ENCODE measurements at places on chromosomes 3 and 15. TPM values are rescaled to one million over a fixed set of nuclear protein-coding genes. Genes with fewer than 3 reads are reported as not detected.

The GOLGA6L10 gene
- under 0.01 TPM for total RNA-seq

- DNase-seq = no peak
- H3K4me3 ChIP-seq = no peak overlapping the region
- no peaks in the 10 kb centered on the region for H3K27me3 ChIP-seq
- H3K27ac ChIP-seq = no peak overlapping the region
- no peaks in the 10 kb centered on the region for H3K36me3 ChIP-seq
- no peaks in the 10 kb centered on the region for H3K4me1 ChIP-seq
These were observed 30.1 kb downstream of the MYRIP start for GRCh38 chr3:39839484-39839883.

GRCh38 chr3:113147681-113148261, 63.6 kb upstream of the BOC start:
- no peak for DNase-seq
- H3K36me3 ChIP-seq = no peaks in the 10 kb centered on the region
- H3K27ac ChIP-seq = no peak overlapping the region
- no peak overlapping the region for H3K4me3 ChIP-seq
- H3K27me3 ChIP-seq = peaks cover 29% of the 10 kb centered on the region

The THAP10 gene
- 3.6 TPM for total RNA-seq

DNA sequence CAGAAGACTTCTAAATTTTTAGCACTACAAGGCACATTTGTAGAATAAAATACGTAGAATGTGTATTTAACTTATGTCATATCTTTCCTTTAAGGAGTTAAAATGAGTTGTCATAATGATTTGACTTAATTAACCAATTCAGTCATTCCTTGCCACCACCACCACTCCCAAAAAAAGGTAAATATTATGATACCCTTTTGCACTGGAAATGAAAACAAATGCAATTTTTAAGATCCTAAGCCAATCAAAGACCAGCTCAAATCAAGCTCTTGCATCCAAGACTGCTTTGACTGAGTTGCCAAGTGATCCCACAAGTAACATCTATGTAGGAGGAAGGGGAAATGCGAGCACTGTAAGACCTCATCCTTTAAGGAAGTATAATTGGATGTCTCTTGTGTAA, 426.6 kb upstream of the ATP11B start:
- no peak overlapping the region for H3K4me3 ChIP-seq
- H3K36me3 ChIP-seq = no peaks in the 10 kb centered on the region
- no peak overlapping the region for H3K27ac ChIP-seq
- DNase-seq = no peak
- H3K4me1 ChIP-seq = no peaks in the 10 kb centered on the region

DNA sequence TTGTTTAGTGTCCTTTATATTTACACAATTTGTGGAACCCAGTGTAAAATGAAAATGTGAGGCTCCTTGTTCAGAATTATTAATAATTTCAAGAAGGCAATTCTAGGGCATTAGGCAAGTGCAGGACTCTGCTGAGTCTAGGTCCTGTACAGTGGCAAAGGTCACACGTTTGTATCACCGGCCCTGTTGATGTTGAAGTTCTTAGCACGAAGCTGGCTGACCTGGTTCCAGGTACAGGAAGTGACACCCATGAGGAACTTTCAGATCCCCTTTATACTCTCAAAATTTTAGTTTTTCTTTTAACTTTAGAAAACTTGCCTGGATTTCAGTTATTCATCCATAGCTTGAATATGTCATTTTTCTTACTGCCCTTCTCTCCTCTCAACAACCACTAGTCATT, 349.4 kb downstream of the CNTN6 start:
- no peak overlapping the region for H3K27ac ChIP-seq
- no peak overlapping the region for H3K4me3 ChIP-seq
- DNase-seq = no peak
- H3K36me3 ChIP-seq = no peaks in the 10 kb centered on the region
